ENCODE measurements at places on chromosomes 5 and 9.

DNA sequence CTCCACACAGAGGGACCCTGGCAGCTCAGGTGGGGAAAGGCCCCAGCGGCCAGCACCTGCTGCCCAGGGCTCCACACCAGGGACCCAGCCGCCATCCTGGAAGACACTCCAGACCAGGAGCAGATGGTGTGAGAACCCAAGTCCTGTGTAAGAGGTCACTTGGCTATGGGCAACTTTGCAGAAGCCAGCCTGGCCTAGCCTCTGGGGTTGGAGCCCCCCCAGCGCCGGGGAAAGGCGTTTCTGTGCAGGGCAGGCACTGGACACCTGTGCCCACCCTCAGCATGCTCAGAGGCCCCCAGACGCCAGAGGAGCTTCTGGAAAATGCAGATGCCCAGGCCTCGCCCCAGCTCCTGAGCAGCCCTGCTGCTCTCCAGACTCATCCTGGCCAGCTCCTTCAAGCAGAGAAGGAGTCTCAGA lies 34.0 kb downstream of the RASGEF1C start:
- no peak for DNase-seq

DNA sequence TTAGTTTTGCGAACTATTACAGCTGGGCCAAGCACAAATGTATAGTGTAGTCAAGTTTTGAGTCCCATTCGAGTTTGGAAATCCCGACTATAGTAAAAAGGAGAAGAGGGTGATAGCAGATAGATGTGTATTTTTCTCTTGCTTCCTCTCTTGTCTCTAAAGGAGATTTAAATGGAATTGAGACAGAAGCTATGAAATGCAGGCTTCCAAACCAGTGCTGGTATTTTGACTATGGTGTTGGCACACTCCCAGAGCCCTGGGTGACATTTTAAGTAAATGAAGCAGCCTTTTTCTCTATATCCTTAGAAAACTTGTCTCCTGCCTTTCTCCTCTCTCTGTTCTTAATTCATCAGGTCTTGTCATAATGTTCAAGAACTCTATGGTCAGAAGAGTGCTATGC lies 17.7 kb upstream of the AUH start:
- no peak for DNase-seq

DNA sequence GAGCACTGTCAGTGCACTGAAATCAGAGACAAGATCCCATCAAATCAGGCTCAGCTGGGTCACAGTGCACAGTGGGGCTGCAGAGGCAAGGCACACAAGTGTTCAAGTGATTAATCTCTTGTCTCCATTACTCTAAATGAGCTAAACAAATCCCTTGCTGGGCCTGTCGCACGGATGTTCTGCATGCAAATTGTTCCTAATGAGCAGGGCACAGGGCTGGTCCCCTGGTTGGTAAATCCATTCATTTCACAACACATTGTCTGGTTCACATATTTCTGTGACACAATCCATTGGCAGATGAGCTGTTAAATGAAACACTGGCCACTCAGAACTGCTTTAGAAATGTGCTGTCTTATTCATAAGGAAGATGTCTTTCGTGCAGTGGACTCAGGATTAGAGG lies 167.9 kb upstream of the BRINP1 start:
- DNase-seq, result no peak

- no peak for DNase-seq
These were observed 10.6 kb upstream of the FAM163B start for GRCh38 chr9:133619791-133620190.

DNA sequence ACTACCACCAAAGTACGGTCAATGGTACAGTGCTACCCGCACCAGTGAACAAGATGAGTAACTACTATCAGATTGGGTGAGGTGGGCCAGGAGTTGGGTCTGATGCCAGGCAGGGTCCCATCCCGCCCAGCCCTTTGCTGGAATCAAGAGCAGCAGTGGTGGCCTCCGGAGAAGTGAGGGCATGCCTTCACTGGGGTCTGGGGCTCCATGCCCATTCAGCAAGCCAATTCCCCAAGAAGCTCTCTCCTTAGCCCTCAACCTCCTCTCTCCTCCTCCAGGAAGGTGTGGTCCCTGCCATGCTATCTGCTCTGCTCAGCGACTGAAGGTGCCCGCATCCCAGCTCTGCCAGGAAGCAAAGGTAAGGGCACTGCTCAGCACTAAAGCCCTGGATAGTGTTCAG lies 62.7 kb upstream of the CPLX2 start:
- DNase-seq, result no peak

GRCh38 chr5:108515517-108516105 lies 133.7 kb upstream of the FBXL17 start:
- no peak for DNase-seq

- DNase-seq, result no peak
These were observed 42.7 kb downstream of the OR2V1 start for GRCh38 chr5:181088289-181088688.

All from type B pancreatic cell (in vitro differentiated cells).